ENCODE measurements at places on chromosomes 2 and 18.

DNA sequence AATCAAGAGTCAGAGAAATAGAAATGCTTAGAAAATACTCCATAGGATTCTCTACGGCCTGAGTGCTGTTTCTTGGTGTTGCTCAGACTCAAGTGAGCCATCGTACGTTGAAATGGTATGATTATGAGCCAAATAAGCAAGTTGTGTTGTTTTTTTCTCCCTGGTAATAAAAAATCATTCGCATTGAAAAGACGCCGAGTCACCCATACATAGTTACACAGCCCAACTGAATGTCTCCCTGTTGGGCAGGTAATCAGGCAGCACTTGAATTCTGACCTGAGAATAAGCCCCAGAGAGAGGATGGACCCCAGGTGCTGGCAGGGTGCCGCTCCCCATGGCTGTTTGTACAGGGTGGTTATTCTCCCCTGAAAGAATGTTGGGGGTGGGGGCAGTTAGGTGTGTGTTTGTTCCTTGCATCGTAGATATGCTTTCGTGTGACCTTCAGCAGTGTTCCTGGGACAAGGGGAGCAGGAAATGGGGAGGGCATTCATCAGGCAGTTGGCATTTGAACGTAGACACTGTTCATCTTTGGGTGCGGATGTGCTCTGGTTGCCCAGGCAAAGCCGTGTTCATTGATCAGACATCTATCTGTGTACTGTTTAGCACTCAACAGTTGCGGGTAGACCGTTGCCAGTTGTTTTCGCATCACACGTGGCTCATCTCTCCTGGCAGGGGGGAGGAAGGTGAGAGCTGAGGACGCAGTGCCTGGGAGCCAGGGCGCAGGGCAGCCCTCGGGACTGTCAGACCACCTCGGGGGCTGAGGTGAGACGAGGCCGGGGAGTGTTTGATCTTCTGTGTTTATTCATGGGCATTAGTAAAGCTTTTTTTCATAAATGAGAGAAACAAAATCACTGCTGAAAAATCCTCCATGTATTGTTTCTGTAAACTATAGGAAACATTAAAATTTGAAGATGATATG, 27.3 kb downstream of the MTCL1 start:
- DNase-seq = no peak

GRCh38 chr2:43676322-43677050, at the start of gene C1GALT1C1L:
Gene C1GALT1C1L (minus strand): TSS chr2:43676429. CDS start chr2:43676322, 107 bp downstream.
- peak; percentile 8 for DNase-seq

DNA sequence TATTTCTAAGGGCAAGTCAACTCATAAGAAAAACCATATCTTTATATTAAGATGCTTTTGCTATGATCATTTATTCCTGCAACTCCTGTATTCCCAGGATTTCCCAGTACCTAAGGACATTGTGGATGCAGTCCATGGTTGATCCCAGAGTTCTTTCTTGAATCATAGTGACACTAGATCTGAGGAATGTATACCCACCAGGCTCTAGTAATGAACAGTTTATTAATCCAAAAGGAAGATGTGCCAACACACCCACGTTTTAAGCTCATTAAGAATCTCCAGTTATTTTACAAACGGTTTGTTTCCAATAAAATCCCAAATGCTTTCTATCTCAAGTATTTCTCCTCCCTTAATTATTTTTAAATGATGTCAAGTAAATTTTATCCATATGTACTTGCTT, 210.8 kb upstream of the ZEB2 start:
- no peak for DNase-seq

GRCh38 chr18:48623468-48624235, 84.8 kb downstream of the CTIF start:
- no peak for DNase-seq

DNA sequence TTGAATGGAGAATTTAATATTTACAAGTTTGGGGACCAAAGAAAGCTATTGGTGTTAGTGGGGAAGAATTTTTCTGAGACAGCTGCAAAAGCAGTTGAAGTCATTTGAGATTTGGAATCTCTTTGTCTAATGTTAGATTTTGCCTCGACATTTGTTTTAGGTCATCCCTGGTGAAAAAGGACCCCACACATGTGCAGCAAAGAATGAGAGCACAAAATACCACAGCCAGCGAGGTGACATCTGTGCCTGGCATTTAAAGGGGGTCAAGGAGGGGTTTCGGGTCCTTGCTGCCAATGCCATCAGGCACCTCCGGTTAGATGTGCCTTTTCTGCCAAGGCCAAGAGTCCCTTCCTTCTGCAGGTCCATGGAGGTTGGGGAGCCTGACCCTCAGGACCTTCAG, 173.3 kb downstream of the TRIB2 start:
- no peak for DNase-seq

DNA sequence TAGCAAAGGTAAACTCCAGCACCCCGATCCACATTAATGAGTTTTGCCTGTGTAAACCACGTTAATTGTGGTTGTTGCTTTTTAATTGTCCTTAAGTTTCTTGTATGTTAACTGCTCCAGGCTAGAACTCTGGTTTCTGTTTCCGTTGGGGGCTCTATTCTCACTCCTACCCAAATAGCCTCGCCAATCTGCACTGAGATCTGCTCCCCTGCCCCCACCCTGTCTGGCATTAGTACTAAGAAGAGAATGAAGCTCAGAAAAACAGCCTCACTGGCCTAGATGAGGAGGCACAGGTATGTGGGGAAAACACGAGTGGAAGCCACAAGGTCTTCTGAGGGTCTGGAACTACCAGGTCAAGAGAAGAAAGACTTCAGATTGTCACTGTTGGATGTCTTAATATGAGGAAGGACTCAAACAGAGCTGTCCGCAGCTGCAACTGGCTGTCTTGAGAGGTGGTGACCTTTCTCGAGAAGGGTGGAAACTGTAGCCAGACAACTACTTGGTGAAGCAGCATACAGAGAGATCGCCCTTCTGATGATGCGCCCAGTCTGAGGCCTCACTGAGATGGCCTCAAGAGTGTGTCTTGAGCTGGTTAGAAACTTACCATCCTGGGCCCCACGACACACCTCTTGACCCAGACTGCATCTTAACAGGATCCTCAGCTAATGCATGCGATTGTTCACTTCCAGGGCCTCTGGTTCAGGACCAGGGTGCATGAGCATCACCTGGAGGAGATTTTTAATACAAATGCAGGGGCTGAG, 73.1 kb downstream of the TGOLN2 start:
- no peak for DNase-seq

- DNase-seq = no peak
Observed at GRCh38 chr2:146853741-146854444, 990.9 kb upstream of the ACVR2A start.

DNA sequence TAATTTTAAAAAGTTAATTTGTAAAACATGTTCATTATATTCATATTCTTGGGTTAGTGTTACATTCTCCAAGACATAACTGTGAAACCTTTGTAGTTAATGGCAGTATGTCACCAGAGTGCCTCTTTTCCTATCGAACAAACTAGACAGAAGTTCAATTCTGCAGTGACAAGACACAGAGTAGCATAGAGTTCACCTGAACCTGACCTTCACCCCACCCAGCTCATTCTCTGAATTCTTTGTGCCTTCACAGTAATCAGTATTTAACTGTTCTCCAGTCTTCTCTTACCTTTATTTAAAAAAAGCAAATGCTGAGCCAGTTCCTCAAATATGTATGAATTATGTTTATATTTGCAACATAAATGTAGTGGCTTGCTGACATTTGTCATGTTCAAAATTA, 52.9 kb upstream of the CHMP1B start:
- no peak for DNase-seq

DNA sequence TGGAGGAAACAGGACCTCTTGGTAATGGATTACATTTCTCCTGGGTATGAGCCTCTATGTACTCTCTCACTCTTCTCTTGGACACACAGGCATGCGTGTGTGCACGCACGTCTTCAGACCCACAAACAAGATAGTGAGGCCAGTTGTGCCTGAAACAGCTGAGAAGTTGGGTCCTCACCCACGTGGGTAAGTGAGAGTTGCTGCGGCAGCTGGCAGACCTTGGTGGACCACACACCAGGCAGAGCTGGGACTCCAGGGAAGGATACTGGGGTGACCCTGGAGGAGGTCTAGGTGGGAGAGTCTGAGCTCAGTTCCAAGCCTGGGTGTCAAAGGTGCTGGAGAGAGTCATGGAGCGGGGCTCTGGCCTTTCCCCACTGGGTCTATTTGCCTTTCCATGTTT, 194.3 kb downstream of the HAUS1 start:
- DNase-seq = no peak

GRCh38 chr18:3692691-3693090, 242.7 kb downstream of the TGIF1 start:
- no peak for DNase-seq

DNA sequence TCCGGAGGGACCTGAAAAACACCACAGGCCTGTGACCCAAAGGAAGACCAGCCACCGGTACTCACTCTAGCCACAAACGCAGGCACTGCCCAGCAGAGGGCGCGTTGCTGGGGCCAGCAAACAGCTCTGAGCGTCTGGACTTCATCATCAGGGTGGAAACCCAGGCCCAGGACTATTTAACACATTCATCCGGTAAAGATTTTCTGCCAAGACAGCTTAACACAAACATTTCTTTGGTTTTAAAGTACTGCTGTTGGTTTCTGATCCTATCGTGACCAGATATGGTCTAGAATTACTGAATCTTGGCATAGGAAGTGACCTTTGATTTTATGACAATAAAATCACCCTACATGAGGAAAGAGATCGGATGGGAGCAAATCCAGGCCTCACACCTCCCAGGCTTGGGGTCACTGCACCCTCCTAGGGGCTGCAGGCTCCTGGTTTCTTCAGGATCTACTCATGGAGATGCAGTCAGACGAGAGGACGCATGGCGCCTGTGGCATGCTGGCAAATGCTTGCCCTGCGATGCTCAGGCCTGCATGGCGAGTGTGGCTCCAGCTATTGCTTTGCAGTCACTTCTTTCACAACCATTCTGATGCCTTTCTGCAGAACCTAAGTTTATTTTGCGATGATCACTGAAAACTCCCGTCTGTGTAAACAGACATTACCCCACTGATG, 130.4 kb downstream of the COL4A4 start:
- DNase-seq = peak; percentile 21

DNA sequence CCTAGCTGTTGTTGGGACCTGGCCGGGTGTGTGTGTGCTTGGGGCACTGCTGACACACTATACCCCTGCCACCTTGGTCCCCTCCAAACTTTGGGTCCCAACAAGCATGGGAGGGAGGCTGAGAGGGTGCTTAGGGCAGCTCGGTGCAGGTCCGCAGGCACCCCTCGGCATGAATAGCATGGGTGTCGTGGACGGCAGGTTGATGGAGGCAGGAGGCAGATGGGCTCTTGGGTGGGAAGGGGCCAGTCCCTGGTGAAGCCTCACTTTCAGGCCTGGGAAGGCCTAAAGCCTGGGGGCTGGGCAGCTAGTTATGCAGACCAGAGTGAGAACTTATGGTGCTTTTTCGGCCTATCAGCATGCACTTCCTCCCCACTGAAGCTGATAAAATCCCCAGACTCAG, 164.2 kb downstream of the CDH19 start:
- DNase-seq = no peak

DNA sequence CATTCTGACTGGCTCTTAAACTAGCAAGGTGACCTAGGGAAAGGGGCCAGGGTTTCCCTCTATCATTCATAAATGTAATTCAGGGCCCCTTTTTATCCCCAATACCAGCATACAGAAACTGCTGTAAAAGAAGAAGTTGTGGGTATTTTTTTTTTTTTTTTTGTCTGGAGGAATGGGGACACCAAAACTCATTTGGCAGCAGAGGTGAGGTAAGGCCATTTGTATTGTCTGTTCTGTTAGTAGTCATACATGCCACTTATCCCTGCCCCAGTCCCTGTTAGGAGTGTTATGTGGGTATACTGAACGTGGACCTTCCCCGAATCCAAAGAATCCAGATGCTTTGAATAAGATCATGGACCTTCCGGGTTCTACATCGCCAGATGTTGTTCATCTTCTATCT, 1.7 kb downstream of the SEPTIN2 start:
- no peak for DNase-seq

DNA sequence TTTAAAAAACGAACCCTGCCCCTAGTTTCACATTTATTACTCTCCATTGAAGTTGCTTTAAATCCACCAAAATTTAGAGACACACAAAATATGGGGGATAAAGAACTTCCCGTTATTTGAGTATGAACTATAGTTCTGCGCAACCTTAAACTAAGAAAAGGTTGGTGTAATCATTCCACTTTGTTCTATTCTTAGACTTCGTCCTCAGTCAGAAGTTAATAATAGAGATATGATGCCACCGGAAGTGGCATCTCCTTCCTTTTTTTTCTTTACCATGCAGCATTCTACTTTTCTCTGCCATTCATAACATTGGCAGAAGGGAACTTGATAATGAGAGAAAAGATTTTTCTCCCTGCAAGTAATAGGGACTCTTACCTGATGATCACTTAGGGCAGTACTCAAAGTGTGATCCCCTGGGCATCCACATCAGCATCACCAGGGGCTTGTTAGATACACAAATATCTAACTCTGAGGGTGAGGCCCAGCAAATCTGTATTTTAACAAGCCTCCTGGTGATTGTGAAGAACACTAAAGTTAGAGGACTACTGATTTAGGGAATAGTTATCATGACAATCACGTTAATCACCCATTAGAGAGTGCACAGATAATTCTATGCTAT, 147.7 kb upstream of the DTNA start:
- DNase-seq = no peak

- no peak for DNase-seq
Observed at GRCh38 chr18:58529714-58530354, 99.1 kb downstream of the ALPK2 start.

DNA sequence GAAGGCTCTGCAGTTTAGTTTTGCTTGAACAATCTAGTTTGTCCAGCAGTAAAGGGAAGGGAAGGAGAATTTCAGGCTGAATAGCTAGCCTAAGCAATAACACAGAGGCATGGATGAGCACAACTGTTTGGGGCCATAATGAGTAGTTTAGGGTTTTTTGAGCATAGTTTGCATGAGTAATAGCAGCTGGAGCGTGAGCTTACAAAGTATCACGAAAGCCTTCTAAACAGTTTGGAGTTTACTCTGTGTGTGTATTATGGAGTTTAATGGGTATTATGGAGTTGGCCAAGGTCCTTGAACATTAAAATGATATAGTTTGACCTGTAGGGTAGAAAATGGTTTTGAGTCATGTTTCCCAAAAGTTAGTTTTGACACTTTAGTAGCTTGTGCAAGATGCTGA, 782.3 kb downstream of the ERBB4 start:
- no peak for DNase-seq

GRCh38 chr18:13562494-13563029, 163.8 kb downstream of the FAM210A start:
- DNase-seq = peak; percentile 56

DNA sequence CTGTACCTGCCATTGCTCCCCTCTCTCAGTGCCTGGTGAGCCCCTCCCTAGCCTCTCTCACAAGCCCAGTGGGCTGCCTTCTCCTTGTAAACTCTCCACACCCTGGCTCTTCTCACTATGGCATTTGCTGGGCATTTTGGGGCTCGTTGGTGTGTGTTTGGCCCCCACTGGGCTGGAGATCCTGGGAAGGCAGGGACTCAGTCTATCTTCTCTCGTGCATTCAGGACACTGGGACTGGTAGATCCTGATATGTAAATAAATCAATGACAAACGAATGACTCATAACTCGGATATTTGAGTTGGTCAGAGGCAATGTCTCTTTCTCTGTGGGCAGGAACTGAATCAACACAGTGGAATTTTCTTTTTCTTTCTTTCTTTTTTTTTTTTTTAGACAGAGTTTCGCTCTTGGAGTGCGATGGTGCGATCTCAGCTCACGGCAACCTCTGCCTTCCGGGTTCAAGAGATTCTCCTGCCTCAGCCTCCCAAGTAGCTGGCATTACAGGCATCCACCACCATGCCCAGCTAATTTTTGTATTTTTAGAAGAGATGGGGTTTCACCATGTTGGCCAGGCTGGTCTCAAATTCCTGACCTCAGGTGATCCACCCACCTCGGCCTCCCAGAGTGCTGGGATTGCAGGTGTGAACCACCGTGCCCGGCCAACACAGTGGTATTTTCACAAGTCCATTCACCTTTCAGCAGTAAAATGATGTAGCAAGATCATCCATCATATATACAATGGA, 144.6 kb upstream of the SPRED2 start:
- no peak for DNase-seq

Data from GM12891 (cell line).